Activated CD8-positive, alpha-beta memory T cell treated with anti-CD3 and anti-CD28 coated beads, Interleukin-2, amount 10 ng/mL, durations not matched to agents 7 days and 5 days (primary cell): ENCODE measurements at places on chromosomes 13 and 19. TPM values are rescaled to one million over a fixed set of nuclear protein-coding genes. Genes with fewer than 3 reads are reported as not detected.

DNA sequence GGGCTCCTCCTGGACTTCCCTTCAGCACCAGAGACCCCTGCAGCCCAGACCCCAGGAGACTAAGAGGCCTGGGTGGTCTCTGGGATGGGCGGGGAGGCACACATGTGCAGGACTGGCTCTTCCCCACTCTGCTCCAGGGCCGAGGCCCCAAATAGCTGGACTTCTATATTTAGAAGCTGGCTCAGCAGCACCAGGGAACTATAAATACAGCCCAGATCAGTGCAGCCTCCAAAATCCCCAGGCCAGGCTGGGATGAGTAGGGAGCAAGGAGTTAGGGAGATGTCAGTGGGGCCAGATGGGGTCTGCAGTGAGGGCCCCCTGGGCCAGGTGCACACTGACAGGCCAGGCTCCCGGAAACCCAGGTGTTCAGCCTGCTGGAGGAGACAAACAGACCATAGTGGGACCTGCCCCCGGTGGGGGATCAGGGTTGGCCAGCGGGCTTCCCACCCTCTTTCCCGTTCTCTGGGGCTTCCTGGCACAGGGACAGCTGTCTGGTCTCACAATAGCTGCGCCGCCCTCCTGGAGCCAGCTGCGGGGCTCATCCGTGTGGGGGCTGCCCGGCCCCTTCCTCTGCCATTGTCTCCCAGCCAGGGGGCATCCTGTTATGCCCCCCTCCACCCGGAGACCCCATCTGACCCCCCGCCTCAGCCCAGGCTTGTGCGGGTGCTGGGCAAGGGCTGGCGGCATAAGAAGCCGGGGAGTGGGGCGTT is 5.5 kb upstream of the ADGRE5 start:
- peak overlapping the region; percentile 46 for H3K4me3 ChIP-seq
- H3K4me1 ChIP-seq: peaks cover 71% of the 10 kb centered on the region
- DNase-seq: no peak
- no peaks in the 10 kb centered on the region for H3K36me3 ChIP-seq
- H3K27ac ChIP-seq: peak overlapping the region; percentile 97

DNA sequence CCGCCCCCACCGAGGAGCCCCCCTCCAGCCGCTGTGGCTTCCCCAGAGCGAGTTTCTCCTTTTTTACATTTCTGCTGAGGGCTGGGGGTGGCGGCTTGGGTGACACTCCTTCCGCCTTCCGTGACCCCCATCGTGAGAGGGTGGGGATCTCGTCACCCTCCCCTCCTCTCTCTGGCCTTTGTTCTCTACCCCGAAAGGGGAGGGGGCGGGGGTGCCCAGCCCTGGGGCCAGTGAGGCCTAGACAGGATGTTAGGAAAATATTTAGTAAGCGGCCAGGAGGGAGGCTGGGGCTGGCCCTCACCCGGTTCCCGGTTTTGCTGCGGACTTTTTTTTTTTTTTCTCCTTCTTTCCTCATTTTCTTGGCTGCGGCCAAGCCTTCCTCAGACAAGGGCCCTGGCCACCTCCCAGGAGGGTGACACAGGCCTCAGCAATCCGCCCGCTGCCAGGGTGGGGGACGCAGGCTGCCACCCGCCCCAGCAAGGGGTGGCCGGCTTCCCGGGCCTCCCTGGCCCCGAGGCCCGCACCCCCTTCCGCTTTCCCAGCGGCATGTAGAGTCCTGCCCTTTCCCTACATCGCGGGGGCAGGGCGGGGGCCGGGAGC is 3.9 kb downstream of the MIDN start:
- no peaks in the 10 kb centered on the region for H3K27me3 ChIP-seq
- DNase-seq: peak; percentile 84
- peaks cover 17% of the 10 kb centered on the region for H3K4me1 ChIP-seq
- peaks cover 31% of the 10 kb centered on the region for H3K36me3 ChIP-seq
- peak overlapping the region; percentile 92 for H3K27ac ChIP-seq
- peak overlapping the region; percentile 98 for H3K4me3 ChIP-seq

SCN1B gene
- 0.37 TPM for total RNA-seq

DNA sequence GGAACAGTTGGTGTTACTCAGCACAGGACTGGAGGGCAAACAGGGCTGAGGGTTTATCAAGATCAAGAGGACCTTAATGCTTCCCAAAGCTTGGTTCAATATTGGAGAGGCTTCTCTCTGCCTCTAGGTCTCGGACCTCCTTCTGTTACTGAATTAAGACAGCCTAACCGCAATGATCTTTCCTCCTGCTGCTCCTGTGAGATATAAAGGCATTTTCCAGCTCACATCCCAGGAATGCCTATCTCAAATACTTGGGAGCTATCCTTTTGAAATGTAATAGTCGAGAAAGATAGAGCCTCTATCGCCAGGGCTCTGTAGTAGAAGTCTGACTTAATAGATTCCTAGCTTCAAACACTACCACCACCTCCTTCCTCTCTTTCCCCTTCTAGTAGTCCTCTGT is 1475.0 kb downstream of the SLITRK1 start:
- H3K4me3 ChIP-seq: no peak overlapping the region
- no peak for DNase-seq
- H3K27me3 ChIP-seq: no peaks in the 10 kb centered on the region

DNA sequence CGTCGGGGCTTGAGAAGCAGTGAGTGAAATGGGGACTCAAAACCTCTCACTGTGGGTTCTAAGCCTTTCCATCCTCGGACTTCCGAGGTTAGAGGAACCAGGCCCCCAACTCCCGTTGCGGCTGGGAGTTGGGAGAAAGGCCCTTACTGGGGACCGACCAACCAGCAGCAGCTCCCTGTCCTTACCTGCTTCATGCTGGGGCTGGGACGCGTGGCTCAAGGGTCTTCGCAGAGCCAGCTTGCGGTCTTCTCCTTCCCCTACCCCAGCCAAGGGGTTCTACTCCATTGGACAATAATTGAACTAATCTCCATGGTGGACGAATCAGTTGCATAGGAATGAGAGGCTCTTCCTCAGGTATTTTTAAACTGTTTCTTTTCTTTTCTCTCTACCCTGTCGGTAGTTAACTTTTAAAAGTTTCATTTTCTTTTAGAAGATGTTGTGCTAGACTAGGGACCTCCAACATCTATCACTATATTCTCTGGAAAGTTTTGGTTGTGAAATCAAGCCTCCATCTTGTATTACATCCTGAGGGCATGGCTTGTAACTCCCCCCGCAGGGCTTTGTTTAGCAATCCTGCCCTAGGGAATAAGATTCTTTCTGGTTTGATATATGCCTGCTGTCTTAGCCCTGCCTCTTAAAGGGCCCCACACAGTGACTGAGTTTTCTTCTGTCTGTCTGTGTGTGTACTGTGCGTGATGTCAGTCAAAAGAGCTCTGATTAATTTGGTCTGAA is 1027.1 kb upstream of the PCDH9 start:
- no peak overlapping the region for H3K27ac ChIP-seq
- no peaks in the 10 kb centered on the region for H3K4me1 ChIP-seq
- no peaks in the 10 kb centered on the region for H3K36me3 ChIP-seq
- no peak overlapping the region for H3K4me3 ChIP-seq
- DNase-seq: no peak

APOE gene
- total RNA-seq: 0.47 TPM

GRCh38 chr13:36606060-36606459 is 67.8 kb upstream of the SERTM1 start:
- no peaks in the 10 kb centered on the region for H3K27me3 ChIP-seq
- H3K4me3 ChIP-seq: no peak overlapping the region
- H3K27ac ChIP-seq: no peak overlapping the region

DNA sequence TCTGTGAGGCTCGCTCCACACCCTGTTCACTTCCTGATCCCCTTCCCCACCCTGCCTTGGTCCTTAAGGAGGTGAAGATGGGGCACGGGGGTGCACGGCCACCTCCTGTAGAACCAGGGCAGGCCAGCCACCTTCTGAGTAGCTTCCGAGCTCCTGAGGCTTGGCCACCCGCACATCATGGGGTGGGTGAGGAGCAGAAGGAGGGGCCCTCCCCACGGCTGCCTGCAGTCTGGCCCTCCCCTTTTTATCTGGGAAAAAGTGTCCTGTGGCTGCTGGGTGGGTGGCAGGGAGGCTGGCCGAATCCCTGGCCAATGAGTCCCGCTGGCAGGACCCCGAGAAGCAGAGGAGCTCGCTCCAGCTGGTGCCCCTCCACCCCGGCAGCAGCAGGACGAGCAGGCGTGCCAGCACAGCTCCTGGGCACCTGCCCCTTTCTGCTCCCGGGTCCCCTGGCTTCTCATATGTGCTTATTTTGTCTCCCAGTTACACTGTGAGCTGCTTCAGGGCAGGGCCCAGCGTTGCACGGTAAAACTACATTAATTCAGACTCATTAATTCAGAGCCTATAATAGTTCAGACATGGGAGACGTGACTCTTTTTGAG is 135.0 kb downstream of the KDM4B start:
- H3K27ac ChIP-seq: no peak overlapping the region
- peaks cover 19% of the 10 kb centered on the region for H3K36me3 ChIP-seq
- no peaks in the 10 kb centered on the region for H3K4me1 ChIP-seq

DNA sequence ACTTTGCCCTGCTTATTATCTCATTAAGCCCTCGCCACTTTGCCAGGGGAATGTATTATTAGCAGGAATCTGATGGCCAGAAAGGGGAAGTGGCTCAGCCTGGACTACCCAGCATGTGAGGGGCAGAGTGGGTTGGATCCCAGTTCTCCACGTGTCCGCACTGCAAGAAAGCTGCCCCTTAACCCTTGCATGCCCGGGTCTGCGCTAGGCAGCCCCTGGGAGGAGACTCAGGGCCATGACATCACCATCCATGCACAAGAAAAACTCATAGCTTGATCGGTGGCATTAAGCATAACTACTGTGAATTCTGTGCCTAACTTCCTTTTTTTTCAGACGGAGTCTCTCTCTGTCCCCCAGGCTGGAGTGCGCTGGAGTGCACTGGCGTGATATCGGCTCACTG is 8.9 kb downstream of the CACNG8 start:
- H3K4me1 ChIP-seq: no peaks in the 10 kb centered on the region
- no peak overlapping the region for H3K27ac ChIP-seq
- no peaks in the 10 kb centered on the region for H3K36me3 ChIP-seq
- no peak overlapping the region for H3K4me3 ChIP-seq
- no peak for DNase-seq
- H3K27me3 ChIP-seq: no peaks in the 10 kb centered on the region

DNA sequence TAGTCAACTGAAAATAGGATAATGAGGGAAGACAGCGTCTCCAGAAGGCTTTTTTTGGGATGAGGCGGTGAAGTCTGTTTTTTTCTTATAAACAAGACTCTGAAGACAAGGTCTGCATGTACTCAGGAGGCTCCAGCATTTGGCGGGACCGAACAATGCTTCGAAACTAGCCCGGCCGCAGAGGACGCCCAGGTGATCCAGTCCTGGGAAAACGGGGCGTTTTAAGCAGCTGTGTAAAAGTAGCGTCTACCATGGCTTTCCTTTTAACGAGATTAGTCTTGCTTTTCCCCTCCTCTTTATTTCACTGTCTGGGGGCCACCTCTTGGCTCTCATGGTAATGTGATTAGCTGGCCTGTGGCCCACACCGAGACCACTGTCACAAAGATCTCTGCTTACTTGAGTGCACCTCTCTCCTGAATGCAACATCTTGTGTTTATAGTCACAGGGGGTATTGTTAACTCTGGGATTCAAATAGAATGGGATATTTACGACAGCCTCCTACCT is 29.4 kb upstream of the GTF3A start:
- H3K27me3 ChIP-seq: peaks cover 18% of the 10 kb centered on the region
- no peak overlapping the region for H3K4me3 ChIP-seq
- no peak for DNase-seq
- H3K27ac ChIP-seq: no peak overlapping the region
- no peaks in the 10 kb centered on the region for H3K4me1 ChIP-seq
- H3K36me3 ChIP-seq: no peaks in the 10 kb centered on the region

DNA sequence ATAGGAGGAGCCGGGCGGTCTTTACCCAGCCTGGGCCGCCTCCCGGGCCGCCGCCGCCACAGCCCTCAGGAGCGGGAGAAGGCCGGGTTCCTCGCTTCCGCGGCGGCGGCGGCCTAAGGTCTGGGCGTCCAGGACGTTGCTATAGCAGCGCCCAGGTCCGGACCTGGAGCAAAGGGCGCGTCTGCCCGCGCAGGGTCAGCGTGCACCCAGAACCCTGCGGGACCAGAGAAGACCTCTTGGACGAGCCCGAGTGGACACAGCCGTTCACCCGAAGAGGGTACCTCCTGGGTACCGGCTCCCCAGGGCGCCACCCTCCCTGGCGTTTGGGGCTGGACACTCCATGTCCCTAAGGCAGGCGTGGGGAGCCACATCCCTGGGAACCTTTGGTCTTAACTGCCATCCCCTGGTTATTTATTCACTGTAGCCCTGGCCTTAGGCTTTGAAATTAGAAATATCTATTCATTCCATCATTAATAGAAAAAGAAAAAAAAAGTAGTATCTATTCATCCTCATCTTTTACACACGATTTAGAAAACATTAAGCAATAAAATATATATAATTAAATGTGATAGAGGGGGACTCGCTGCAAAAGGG is 2.4 kb downstream of the DZIP1 start:
- no peak overlapping the region for H3K27ac ChIP-seq
- no peak for DNase-seq
- peaks cover 12% of the 10 kb centered on the region for H3K4me1 ChIP-seq
- no peak overlapping the region for H3K4me3 ChIP-seq
- peaks cover 57% of the 10 kb centered on the region for H3K27me3 ChIP-seq
- H3K36me3 ChIP-seq: no peaks in the 10 kb centered on the region

- H3K4me3 ChIP-seq: no peak overlapping the region
- no peak overlapping the region for H3K27ac ChIP-seq
- no peaks in the 10 kb centered on the region for H3K27me3 ChIP-seq
- peaks cover 1% of the 10 kb centered on the region for H3K36me3 ChIP-seq
- H3K4me1 ChIP-seq: peaks cover 10% of the 10 kb centered on the region
- no peak for DNase-seq
These were observed 98.8 kb upstream of the MYCBP2 start for GRCh38 chr13:77425705-77426104.

GRCh38 chr13:112003941-112004340 is 63.0 kb upstream of the SOX1 start:
- no peak overlapping the region for H3K27ac ChIP-seq
- no peak for DNase-seq
- no peak overlapping the region for H3K4me3 ChIP-seq
- no peaks in the 10 kb centered on the region for H3K27me3 ChIP-seq
- no peaks in the 10 kb centered on the region for H3K36me3 ChIP-seq

IL11 gene
- 0.68 TPM for total RNA-seq

DNA sequence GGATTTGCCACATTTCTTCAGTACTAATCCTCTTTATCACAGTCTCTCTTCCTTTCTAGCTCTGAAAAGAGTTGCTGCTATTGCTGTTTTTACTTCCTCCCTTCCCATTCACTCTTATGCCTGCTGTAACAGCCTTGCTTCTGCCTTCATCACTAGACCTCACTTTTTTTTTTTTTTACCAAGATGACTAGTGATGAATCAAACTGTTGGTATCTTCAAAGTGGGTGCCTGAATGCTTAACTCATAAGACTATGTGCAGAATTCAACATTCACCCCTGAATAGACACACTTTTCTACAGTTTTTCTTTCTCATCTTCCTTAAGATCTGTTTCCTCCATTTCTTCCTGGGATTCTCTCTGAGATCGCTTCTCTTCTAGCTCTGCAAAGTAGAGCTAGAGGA is 217.2 kb upstream of the HTR2A start:
- H3K27ac ChIP-seq: no peak overlapping the region
- DNase-seq: no peak
- H3K36me3 ChIP-seq: no peaks in the 10 kb centered on the region
- peaks cover 3% of the 10 kb centered on the region for H3K4me1 ChIP-seq
- peaks cover 3% of the 10 kb centered on the region for H3K27me3 ChIP-seq
